Activated naive CD4-positive, alpha-beta T cell treated with anti-CD3 and anti-CD28 coated beads, Interleukin-2, amount 10 ng/mL, durations not matched to agents 7 days and 5 days (primary cell): ENCODE measurements at places on chromosomes 12 and 14.

DNA sequence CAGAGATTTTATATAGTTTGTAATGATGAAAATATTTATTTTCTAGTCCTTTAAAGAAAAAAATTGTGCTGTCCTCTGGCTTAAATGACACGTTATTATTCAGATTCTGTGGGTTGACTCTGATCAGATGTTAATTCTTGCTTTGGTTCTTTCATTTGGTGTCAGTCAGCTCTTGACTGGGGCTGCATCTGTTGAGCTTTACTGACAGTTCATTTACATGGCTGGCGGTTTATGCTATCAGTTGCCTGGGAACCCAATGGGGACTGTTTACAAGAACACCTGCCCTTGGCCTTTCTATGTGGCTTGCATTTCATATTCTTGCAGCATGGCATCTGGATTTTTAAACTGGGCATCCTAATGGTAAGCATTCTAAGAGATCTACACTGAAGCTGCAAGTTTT lies 667.1 kb upstream of the FBXO33 start:
- DNase-seq: no peak

- DNase-seq: no peak
Measured at GRCh38 chr12:65640489-65640901, 183.8 kb upstream of the HMGA2 start.

- no peak for DNase-seq
Measured at GRCh38 chr12:39064708-39065107, 159.3 kb upstream of the CPNE8 start.

- no peak for DNase-seq
Measured at GRCh38 chr12:116561181-116561821, 2.1 kb downstream of the MAP1LC3B2 start.

DNA sequence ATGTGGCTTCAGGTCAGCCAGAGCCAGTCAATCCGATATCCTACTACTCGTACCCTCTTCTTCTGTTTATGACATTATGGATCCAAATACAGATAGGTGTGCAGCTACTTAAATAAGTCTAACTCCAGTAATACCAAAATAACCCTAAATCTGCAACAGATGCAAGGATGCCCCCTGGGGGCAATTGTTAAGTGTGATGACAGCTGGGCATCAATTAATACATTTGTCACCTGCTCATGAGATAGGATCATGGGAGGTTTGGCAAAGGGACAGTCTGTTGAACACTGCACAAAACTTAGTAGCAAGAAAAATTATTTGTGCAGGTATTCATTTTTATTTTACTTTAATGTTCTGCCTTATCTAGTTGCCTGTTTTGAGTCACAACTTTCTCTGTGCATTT lies 83.2 kb downstream of the SLC38A6 start:
- DNase-seq: no peak

DNA sequence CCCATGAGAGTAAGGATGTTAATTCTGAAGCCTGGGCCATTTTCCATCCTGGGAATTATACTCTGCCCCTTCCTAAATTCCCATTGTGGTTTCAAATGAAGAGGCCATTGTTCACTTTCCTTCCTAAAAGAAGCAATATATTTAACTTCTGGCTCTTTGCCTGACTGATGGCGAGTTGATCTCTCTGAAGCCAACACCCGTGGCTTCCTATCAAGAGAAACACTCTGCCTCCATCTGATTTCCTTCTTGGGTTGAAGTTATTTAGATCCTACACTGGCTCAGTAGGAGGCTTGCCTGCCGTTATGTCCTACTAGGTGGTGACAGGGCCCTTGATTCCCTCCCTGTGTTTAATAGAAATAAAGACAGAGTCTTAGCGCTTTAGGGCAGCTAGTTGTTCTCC lies 97.4 kb downstream of the PRKCH start:
- DNase-seq: no peak

DNA sequence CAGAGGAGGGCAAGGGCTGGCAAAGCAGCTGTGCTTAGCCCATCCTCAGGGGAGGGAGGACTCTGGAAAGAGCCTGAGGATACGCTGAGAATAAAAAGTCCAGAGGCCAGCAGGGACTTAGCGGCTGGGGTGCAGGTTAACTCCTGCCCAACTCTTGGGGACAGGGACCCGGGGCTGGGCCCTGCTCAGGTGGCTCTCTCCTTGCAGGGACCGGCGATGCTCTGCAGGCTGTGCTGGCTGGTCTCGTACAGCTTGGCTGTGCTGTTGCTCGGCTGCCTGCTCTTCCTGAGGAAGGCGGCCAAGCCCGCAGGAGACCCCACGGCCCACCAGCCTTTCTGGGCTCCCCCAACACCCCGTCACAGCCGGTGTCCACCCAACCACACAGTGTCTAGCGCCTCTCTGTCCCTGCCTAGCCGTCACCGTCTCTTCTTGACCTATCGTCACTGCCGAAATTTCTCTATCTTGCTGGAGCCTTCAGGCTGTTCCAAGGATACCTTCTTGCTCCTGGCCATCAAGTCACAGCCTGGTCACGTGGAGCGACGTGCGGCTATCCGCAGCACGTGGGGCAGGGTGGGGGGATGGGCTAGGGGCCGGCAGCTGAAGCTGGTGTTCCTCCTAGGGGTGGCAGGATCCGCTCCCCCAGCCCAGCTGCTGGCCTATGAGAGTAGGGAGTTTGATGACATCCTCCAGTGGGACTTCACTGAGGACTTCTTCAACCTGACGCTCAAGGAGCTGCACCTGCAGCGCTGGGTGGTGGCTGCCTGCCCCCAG lies 2.8 kb downstream of the B3GNT4 start:
- no peak for DNase-seq

DNA sequence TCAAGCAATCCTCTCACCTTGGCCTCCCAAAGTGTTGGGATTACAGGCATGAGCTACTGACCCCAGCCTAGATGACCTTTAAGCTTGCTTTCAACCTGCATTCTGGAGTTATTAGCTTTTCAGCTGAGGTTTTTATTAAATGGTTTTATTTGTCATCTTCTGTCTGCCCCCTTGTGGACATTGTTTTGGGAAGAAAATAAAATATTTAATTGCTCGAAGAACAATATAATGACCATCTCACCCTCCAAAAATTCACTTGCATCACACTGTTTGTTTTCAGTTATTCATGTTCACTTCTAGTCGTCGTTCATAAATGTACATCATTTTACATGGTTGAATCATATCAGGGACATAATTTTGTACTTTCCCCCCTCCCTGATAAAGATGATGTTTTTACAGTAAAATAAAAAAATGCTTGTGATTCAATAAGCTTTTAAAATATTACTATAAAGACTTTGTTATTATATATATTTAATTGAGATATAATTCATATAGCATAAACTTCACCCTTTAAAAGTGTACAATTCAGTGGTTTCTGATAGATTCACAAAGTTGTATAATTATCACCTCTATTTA lies 10.1 kb upstream of the SPATS2 start:
- DNase-seq: no peak

DNA sequence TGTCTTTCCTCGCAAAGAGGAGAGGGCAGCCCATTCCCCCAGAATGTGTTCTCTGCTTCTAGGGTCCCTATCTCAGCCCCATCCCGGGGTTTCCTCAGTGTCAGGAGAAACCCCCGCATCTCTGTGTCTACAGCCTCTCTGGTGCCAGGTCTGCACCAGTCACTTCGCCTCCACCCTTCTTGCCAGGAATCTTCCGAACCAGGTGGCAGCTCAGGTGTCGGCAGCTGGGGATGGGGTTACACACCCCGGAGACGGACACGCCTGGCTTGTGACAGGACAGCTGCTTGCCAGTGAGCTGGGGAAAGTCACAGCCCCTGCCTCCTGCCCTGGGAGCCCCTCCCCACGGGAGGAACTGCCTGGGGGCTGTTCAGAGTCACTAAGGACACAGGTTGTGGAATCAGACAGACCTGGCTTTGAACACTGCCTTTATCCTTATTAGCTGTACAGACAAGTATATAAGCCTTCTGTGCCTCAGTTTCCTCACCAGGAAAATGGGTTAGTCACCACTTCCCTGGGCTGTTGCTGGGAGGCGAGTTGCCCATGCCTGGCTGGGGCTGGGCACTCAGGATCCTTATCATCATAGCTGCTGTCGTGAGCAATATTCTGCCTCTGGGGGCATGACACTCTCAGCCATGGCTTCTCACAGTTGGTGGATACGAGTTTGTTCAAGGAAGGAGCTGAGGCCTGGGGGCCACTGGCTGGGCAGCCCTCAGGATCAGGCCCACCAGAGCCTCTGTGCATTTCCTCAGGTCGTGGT lies 10.8 kb downstream of the HIP1R start:
- DNase-seq: no peak

- peak; percentile 61 for DNase-seq
Measured at GRCh38 chr14:54175298-54175942, 218.8 kb upstream of the BMP4 start.

DNA sequence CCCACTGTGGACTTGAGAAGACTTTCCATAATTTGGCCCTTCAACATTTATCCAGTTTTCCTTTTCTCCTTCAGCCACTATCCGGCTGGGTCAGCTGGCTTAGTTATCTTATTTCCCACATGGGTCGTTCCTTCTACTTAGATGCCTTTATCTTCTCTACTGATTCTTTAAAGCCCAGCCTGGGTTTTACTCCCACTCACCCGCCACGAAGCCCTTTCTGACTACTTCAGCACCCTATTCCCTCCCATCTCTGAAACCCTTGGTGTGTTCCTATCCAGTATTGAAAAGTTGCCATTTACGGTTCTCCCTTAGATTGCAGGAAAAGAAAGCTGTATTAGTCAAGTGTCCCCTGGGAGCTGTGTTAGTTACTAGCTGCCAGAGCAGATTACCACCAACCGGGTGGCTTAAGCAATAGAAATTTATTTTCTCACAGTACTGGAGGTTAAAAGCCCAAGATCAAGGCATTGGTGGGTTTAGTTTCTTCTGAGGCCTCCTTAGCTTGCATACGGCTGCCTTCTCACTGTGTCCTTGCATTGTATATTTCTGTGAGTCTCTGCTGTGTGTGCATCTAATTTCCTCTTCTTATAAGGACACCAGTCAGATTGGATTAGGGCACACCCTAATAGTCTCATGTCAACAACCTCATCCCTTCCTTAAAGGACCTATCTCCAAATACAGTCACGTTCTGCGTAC lies 105.5 kb downstream of the GPATCH2L start:
- no peak for DNase-seq

DNA sequence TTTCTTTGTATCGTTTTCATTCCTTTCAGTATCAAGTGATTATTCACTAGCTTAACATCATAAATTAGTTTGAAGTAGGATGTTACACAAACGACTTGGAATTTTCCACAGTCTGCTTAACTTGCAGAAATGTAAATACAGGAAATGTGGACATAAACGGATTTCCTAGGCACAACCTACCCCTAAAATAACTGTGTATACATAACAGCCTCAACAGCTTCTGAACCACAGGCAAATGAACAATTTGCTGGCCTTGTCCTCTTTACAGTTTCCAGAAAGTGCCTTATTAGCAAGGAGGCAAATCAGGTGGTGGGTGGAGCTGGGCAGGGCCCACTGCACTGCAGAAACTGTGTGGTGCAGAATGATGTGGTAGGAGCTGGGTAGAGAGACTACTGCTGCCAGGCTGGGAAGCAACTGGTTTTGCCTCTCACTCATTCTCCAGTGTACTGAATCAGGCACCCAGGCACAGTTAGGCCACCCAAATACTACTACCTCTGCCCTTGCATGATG lies 14.1 kb downstream of the DRAM1 start:
- DNase-seq: no peak

DNA sequence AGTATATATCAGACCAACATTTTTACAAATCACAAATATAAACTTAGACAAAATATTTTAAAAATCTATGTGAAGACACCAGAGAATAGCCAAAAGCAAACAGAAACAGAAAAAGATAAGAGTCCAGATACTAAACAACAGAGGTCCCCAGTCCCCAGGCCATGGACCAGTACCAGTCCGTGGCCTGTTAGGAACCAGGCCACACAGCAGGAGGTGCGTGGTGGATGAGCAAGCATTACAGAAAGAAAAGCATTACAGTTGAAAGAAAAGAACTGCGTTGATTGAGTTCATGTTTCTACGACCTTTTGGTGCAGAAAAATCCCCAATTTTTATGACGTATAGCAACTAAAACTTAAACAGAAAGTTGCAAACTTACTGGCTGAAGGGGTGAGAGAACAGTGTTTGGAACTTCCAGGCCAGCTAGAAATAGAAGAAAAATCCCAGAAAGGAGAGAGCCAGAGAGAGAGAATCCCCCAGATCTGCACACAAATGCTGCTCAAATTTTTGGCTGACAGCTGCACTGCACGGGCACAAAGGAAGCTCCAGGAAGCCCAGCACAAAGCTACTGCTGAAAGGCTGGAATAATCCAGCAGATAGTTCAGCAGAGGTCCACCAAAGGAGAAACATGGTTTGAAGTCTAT lies 159.6 kb upstream of the C14orf180 start:
- no peak for DNase-seq

GRCh38 chr12:18689771-18690170 lies 48.0 kb downstream of the PLCZ1 start:
- DNase-seq: no peak

DNA sequence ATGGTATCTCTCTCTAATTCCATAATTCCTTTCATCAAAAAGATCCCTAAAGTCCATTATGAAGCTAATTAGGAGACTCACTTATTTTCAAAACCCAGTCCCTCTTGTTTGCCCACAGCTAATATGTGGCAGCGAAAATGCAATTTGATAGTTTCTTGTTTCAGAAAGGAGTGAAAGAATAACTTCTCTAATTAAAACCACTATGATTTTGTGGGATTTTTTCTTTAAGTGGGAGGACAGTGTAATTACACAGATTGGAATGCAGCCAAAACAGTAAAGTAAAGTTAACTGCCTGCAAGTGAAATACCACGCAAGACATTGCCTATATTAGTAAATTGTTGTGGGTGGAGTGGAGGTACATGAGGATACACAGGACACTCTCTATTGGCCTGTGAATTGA lies 50.0 kb downstream of the PTPRO start:
- no peak for DNase-seq

GRCh38 chr12:54021432-54022013 lies 6.7 kb upstream of the HOXC6 start:
- DNase-seq: no peak

- DNase-seq: no peak
Measured at GRCh38 chr12:48978291-48978740, at the start of gene WNT1. Gene WNT1 (plus strand): TSS chr12:48978322. CDS start chr12:48978651, 329 bp downstream.

- DNase-seq: no peak
Measured at GRCh38 chr12:10829994-10830393, 3.8 kb upstream of the TAS2R10 start.

DNA sequence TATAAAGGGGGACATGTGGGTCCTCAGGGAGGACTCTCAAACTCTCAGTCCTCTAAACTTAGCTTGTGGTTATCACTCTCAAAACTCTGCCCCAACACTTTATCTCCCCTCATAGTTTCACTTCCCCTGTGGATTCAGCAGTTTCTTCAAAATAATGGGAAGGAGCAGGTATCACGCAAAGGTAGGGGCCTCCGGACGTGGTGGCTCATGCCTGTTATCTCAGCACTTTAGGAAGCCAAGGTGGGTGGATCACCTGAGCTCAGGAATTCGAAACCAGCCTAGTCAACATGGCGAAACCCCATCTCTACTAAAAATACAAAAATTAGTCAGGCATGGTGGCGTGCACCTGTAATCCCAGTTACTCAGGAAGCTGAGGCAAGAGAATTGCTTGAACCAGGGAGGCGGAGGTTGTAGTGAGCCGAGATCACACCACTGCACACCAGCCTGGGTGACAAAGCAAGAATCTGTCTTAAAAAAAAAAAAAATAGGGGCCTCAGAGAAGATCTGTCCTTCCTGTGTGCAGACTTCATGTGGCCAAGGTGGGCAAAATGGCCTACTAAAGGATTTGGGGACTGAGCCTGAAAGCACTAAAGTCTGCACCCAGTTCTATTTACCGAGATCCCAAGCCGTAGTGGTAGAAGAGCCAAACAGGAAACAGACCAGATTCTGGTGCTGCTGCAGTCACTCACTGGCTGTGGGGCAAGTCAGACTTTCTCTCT lies 6.4 kb downstream of the ITGB7 start:
- peak; percentile 55 for DNase-seq

GRCh38 chr14:24058260-24058950 lies 6.6 kb downstream of the CARMIL3 start:
- peak; percentile 84 for DNase-seq
